ENCODE measurements at places on chromosomes 6 and 20.
A peak's percentile ranks its signal among the peaks of the same experiment; 100 is the strongest.

DNA sequence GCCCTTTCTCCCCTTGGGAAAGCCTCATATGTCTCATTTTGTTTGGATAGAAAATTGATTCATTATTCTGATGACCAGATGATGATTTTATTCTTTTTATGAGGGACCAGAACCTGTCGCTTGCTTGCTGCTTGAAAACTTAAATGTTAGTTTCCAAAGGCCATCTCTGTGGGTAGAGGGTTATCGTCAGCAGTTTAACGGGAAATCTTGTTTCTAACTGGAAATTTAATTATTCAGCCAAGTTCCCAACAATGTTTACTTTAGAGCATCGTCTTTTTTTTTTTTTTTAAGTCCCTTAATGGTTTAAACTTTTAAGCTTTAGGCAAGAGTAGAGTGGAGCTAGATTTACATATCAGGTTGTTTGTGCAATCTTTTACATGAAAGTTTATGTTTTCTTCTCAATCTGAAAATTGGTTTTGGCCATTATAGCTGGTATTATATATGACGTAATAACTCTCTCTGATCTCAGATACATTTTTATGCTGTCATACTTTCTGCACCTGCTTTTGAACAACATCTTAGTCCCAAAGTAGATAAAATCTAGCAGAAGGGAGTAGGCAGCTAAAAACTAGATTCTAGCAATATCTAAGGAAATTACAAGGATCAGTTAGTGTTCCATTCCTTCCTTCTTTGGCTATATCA is 93.9 kb downstream of the FOXO3 start:
- DNase-seq, result peak; percentile 40

DNA sequence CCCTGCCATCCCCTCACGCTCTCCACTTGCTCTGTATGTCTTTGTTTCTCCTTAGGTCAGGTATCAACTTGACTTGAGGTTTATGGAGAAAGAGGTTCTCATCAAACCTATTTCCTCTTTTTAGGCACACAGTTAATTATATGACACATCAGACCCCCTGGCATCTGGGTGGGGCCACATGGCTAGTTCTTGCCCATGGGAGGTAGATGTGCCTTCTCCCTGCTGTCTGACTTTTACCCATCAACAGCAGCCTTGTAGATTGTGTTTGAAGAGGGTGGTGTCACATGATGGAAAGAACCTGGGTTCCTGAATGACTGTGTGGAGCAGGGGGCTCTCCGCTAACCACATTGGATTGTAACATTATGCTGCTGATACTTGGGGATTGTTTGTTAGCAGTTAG is 7.2 kb upstream of the UQCC2 start:
- no peak for DNase-seq

DNA sequence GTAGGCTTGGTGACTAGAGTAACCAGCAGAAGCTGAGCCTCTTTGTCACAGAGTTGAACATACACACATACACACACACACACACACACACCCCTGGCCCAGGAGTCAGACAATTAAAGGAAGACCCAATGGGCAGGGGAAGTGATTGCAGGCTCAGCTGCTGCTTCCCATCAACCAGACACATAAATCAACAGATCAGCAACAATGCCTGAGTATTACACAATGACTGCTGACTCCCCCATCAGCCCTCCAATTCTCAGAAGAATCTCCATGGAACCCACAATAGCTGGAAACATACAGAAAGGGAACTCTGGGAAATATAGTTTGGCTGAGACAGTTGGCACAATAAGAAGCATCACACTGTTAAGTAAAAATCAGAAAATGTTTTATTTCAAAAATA is 270.4 kb upstream of the PLCB4 start:
- DNase-seq, result peak; percentile 76

DNA sequence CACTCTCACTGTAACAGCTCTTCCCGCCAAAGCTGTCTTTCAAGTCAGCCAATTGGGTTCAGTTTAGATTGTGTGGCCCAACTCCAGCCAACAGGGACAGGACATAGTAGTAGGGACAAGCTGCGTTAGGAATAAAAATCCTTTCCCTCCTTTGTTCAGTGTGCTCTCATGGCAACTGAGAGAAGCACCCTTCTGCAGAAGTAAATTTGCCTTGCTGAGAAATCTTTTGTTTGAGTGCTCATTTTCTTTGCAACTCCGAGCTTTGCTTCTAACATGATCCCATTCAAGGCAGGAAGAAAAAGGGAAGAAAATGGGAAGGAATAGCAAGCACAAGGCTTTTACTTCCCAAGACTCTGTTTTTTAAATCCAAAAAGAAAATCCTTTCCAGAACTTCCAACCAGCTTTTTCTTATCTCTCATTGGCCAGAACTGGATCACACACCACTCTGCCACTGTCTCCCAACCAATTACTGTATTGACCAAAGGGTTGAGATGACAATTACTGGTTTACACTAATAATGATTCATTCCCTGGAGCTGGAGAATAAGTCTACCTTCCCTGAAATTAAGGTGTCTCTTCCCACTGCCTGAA is 52.7 kb downstream of the STX11 start:
- no peak for DNase-seq
